Muscle of arm (tissue), 14 donors: ENCODE measurements at places on chromosomes 2 and 18.

GRCh38 chr2:73386342-73386868, 769 bp downstream of the ALMS1 start:
- DNase-seq: no peak

- DNase-seq: no peak
Measured at GRCh38 chr2:43139996-43140621, 86.3 kb downstream of the ZFP36L2 start.

DNA sequence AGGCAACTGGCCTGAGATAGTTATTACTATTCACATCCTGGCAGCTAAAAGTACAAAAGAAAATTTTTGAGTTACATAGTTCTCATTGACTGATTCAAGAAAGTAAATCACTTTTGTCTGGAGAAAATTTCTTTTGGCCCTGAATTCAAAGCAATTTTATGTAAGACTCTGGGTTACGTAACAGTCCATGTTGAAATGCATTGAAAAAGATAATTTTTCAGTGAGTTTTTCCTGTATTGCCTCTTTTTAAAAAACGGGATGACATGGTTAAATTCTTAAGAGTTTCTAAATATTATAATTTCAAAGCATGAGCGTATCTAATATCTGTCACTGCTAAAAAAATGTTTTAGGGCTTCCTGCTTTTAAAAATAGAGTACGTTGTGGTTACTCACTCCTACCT, 72.7 kb downstream of the ANKRD12 start:
- no peak for DNase-seq

DNA sequence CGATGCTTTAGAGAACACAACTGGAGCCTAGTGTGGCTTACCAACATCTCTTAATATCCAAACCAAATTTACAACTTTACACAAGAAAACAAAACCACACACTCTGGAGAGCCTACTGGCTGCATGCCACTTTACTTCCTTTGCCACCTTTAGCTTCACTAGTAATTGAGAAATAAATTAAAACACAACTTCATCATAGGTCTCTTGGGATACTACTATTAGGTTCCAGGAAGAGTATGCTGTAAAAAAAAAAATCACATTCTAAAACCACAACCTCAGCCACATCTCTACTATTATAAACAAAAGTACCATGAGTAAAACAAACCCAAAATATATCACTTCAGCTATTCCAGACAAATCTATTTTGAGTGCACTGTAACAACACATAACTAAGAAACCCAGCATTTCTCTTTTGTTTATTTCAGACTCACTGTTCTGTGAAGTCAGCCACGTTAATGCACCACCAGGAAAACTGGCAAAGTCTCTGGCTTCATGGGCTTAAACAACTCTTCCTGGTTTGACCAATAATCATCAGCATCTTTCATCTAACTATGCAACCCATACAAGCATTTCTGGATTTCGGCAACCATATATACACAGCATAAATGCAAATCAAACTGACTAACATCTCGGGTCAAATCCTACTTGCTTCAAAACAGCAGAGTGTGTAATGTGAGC, 59.1 kb downstream of the REV1 start:
- DNase-seq: no peak

GRCh38 chr18:43662657-43663056, 385.4 kb upstream of the SYT4 start:
- no peak for DNase-seq

- DNase-seq: no peak
Measured at GRCh38 chr2:184067502-184067901, 530.8 kb upstream of the ZNF804A start.

DNA sequence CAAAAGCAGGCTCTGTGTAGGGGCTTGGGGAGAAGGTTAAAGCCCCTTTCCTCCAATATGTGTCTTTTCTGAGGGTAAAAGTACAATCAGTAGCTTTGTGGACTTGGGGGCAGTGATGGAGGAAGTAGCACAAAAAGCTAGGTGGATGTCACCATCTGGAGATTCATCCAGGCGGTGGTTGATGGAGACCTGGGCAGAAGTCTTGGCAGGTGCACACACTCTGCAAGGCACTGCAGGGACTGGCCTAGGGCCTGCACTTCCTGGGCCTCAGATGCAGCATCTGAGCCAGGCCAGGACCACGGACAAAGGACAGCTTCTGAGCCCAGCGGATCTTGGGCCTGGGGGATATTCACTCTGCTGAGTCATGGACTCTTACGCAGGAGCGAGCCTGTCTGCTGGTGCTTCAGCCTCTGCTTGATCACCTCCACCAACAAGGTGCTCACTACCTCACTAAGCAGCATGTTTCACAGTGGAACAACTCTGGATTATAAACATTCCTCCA, 391.1 kb downstream of the TNS1 start:
- DNase-seq: no peak

DNA sequence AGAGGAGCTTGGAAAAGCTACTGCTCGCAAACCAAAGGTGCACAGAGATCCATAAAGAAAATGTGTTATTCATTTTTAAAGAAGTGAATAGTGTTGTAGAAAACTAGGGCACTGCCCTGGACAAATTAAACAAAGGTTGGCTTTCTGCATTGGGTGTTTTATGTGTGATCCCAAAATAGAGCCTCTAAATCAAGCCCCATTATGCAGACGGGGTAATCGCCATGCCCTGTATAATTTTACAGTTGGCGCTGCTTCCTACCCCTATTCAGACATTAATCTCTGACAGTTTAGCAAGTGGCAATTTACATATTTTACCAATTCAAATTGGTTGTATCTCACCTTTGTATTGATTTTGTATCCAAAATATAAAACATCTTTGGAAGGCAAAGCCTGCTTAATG, 109.1 kb downstream of the PID1 start:
- DNase-seq: no peak

- no peak for DNase-seq
Measured at GRCh38 chr18:3088449-3088848, 75.5 kb upstream of the LPIN2 start.

DNA sequence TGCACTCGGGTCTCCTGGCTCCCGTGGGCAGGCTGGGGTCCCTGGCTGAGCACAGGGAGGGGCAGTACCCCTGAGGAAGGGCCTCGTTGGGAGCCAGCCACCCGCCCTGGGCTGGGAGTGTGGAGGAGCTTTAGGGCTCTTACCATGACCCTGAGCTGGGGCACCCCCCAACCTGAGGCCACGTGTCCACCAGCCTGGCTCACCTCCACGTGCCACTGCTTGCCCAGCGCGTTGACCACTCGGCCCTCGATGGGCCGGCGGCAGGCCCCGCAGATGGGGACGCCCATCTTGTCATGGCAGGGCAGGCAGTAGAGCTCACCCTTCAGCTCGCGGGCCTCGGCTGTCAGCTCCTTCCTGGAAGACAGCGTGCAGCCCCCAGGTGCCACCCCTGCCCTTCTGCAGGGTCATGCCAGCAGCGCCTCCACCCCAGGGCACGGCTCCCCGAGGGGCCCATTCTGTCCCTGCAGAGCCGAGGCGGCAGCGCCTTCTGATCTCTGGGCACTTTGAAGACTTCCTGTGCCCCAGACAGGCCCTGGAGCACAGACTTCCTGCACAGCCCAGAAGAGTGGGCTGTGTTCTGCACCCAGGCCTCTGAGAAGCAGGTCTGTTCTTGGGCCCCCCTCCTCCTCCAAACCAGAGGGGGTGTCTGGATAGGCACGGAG, 4.0 kb upstream of the GPR17 start:
- DNase-seq: no peak

GRCh38 chr2:190533175-190533967, 1.2 kb downstream of the NEMP2 start:
- no peak for DNase-seq

GRCh38 chr2:8612734-8613179, 69.1 kb upstream of the ID2 start:
- DNase-seq: no peak

- no peak for DNase-seq
Measured at GRCh38 chr2:219957820-219958219, 330.4 kb downstream of the SLC4A3 start.

GRCh38 chr2:120510751-120511395, 164.9 kb downstream of the INHBB start:
- no peak for DNase-seq

GRCh38 chr2:133477616-133477990, 90.7 kb downstream of the NCKAP5 start:
- DNase-seq: no peak
